ENCODE measurements at places on chromosomes 6 and 20.
A peak's percentile ranks its signal among the peaks of the same experiment; 100 is the strongest.

- peaks cover 22% of the 10 kb centered on the region for H3K4me1 ChIP-seq
- peak; percentile 75 for DNase-seq
- H3K36me3 ChIP-seq = no peaks in the 10 kb centered on the region
- H3K27me3 ChIP-seq = no peaks in the 10 kb centered on the region
These were observed 2.6 kb downstream of the VGLL2 start for GRCh38 chr6:117267766-117268534.

DNA sequence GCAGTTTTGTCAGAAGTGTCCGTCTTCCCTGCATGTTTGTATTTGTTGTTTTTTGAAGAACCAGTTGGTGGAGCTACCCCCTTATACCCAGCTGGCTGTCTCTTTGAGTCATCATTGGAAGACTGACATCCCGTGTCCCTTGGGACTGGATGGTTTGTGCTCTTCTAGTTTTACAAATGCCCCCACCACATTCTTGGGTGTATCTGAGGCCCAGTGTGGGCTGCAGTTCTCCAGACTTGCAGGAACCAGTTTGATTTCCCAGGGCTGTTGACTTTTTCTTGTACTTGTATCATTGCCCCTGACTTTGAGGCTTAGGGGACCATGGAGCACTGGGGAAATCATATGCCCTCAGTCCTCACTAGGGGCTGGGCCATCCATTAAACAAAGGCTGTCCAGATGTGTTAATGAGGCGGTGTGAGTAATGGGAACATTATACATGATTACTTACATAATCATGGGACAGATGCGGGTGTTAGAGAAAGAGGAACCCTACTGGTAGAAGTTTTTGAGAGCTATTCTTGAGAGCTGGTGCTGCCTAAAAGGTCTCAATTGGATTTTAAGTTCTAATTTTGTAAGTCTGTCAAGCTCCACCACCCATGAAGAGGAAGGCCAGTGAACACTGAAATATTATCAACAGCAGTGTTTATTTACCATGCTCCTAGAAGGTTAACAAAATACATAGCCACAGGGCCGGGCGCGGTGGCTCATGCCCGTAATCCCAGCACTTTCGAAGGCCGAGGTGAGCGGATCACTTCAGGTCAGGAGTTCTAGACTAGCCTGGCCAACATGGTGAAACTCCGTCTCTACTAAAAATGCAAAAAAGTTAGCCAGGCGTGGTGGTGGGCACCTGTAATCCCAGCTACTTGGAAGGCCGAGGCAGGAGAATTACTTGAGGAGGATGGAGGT lies 8.5 kb downstream of the JARID2 start:
- no peak overlapping the region for H3K4me3 ChIP-seq
- peak overlapping the region; percentile 98 for H3K27ac ChIP-seq
- peaks cover 68% of the 10 kb centered on the region for H3K4me1 ChIP-seq
- no peaks in the 10 kb centered on the region for H3K36me3 ChIP-seq
- DNase-seq = no peak

- H3K4me1 ChIP-seq = no peaks in the 10 kb centered on the region
- no peaks in the 10 kb centered on the region for H3K36me3 ChIP-seq
- no peak for DNase-seq
- H3K4me3 ChIP-seq = no peak overlapping the region
These were observed 16.6 kb upstream of the HCK start for GRCh38 chr20:32035426-32035779.

DNA sequence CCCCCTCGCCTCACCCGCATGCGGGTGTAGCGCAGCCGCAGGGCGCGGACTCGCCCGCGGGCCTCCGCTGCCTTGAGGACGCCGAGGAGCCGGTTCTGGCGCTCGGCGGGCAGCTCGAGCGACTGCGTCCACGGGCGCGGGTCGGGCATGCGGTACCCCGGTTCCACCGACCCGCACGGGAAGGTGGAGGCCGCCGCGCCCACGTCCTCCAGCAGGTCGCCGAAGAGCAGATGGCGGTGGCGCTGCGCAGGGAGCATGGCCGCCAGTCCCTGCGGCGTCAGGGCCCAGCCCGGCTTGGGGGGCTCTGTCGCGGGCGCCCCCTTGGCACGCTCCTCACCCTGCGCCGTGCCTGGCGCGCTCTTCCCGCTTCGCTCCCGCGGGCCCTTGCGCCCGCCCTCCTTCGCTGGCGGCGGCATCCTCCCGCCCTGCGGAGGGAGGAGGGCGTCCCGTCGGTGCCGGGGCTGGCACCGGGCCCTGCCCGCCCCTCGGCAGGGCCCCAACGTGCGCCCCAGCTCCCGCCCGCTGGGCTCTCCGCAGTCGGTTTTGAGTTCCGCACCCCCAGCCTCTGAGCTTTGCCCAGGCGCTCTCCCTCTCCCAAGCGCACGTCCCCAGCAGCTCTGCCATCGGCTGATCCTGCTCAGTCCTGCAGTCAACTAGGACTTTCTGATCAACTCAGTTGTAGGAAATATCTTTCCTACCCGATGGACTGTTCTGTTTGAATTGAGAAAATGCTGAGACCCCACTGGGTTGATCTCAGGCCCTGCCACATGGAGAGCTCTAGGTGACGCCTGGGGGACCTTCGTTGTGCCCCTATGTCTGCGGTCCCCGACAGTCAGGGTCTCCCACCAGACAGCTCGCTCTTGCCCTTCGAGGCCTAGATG lies at the start of gene LKAAEAR1:
Gene LKAAEAR1, minus strand, starts transcription at position 595 of the 881 bp plus-strand sequence. Its CDS starts 179 bp downstream, at position 416.
- no peak for DNase-seq
- no peak within 1 kb of the TSS for H3K27ac ChIP-seq
- no peaks in the 10 kb centered on the region for H3K27me3 ChIP-seq
- H3K36me3 ChIP-seq = no peaks in the 10 kb centered on the region
- peak within 1 kb of the TSS; percentile 67 for H3K4me3 ChIP-seq
- H3K4me1 ChIP-seq = peaks cover 13% of the 10 kb centered on the region

DNA sequence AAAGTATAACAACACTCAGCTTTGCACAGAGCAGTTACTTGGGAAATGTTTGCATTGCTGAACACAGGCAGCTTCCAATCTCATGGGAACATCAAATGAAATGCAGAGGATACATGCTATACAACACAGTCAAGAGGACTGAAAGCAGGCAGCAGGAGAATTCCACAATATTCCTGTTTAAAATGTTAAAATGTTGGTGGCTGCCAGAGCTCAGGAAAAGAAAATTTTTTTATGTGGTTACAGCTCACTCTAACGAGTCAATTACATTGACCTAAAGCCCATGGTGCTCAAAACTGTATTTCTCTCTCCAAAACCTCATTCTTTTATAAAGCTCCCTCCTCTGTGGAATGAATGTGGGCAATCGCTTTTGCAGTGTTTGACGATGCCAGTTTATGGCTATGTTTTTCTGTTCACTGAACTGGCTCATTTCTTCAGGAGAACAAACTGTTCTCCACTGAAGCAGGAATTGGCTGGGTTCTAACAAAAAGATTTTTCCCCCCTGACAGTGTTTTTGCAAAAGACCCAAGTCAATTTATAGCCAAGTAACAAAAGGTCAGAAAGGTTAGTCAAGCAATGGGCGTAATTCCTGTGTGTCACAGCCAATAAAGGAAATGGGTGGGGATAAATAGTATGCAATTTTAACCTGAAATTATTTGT lies 69.0 kb downstream of the ZHX3 start:
- H3K27me3 ChIP-seq = no peaks in the 10 kb centered on the region
- H3K36me3 ChIP-seq = no peaks in the 10 kb centered on the region
- peak overlapping the region; percentile 72 for H3K27ac ChIP-seq

- no peak for DNase-seq
- no peak overlapping the region for H3K27ac ChIP-seq
- no peaks in the 10 kb centered on the region for H3K4me1 ChIP-seq
- no peak overlapping the region for H3K4me3 ChIP-seq
- no peaks in the 10 kb centered on the region for H3K27me3 ChIP-seq
These were observed 228.8 kb downstream of the HACE1 start for GRCh38 chr6:104630955-104631354.

- no peaks in the 10 kb centered on the region for H3K4me1 ChIP-seq
- no peak for DNase-seq
- H3K27ac ChIP-seq = no peak overlapping the region
- peaks cover 4% of the 10 kb centered on the region for H3K36me3 ChIP-seq
These were observed 55.4 kb upstream of the MOXD1 start for GRCh38 chr6:132456700-132457143.

DNA sequence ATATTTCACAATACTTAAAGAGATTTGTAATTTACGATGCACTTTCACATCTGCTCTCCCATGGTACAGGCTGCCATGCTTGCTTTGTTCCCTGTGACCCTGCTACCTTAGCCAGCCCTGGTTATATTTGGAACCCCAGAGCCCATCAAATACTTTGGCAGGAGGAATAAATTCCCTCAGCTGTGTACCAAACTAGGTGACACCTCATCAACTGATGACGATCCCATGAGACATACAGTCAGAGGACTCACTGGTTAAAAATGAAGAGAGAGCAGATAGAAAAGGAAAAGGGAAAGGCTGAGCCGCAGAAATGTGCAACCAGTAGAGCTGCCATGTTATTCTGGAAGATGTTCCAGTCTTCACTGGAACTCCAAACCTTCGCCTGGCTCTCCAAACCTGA lies 120.0 kb downstream of the SIM1 start:
- H3K4me3 ChIP-seq = no peak overlapping the region
- H3K27ac ChIP-seq = peak overlapping the region; percentile 58
- peaks cover 20% of the 10 kb centered on the region for H3K4me1 ChIP-seq
- H3K27me3 ChIP-seq = no peaks in the 10 kb centered on the region

DNA sequence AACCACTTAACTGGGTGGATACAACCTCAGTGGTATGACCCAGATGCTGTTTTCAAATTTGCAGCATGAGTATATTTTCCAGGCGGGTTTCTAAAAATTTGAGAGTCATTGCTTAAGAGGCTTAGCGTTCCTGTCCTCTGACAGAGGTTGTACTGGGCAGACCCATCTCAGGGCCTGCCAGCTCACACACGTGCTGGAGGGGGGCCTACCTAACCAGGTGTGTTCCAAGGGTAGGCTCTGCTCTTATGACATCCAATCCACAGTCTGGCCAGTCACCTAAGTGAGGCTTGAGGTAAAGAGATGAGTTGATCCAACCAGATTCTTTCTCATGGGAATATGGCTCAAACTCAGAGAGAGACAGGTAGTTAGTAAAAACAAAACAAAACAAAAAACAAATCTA lies 1.3 kb downstream of the LYRM4 start:
- DNase-seq = no peak
- peak overlapping the region; percentile 99 for H3K27ac ChIP-seq
- peak overlapping the region; percentile 85 for H3K4me3 ChIP-seq
- no peaks in the 10 kb centered on the region for H3K27me3 ChIP-seq

DNA sequence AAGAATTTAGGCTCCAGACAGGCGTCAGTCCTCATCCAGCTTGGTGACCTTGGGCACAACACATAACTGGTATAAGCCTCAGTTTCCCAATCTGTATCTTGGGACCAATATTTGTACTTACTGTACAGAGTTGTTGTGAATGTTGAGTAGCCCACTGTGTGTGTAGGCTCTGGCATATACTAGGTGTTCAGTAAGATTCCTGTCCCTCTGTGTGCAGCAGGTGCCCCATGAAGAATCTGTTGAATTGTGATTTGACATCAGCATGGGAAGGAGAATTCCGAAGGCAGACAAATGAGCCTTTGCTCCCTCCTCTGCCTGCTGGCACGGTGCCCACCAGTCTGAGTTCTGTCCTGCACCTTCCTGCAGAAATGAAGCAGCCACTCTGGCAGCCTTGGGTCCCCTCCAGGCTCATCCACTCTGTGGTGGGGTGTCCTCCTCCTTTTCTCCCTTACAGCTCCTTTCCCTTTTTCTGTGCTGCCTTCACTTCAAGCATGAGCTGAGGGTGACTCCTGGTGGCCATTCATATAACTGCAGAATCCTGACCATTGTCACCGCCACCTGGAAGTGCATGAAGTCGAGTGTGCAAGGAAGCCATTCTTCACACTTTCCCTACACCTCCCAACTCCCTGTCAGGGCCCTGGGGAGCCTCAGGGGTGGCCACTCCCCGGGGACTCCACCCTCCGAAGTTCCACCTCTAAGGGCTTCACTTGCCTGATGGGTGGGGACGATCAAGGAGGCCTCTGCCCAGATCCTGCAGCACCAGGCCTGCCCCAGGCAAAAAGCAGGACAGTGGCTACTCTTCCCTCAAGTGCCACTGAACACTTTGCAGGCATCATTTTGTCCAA lies 48.2 kb downstream of the MRPL14 start:
- peak; percentile 76 for DNase-seq
- H3K27ac ChIP-seq = peak overlapping the region; percentile 23
- H3K36me3 ChIP-seq = no peaks in the 10 kb centered on the region
- H3K4me1 ChIP-seq = peaks cover 20% of the 10 kb centered on the region
- H3K27me3 ChIP-seq = no peaks in the 10 kb centered on the region
- no peak overlapping the region for H3K4me3 ChIP-seq

- H3K4me3 ChIP-seq = no peak overlapping the region
- H3K4me1 ChIP-seq = no peaks in the 10 kb centered on the region
- no peaks in the 10 kb centered on the region for H3K36me3 ChIP-seq
- H3K27ac ChIP-seq = no peak overlapping the region
These were observed 323.1 kb upstream of the SLC35B3 start for GRCh38 chr6:8758412-8758811.

GRCh38 chr6:131005439-131006016 lies 57.5 kb downstream of the EPB41L2 start:
- no peaks in the 10 kb centered on the region for H3K27me3 ChIP-seq
- DNase-seq = no peak
- no peak overlapping the region for H3K27ac ChIP-seq
- H3K4me3 ChIP-seq = no peak overlapping the region
- H3K36me3 ChIP-seq = no peaks in the 10 kb centered on the region
- peaks cover 10% of the 10 kb centered on the region for H3K4me1 ChIP-seq

DNA sequence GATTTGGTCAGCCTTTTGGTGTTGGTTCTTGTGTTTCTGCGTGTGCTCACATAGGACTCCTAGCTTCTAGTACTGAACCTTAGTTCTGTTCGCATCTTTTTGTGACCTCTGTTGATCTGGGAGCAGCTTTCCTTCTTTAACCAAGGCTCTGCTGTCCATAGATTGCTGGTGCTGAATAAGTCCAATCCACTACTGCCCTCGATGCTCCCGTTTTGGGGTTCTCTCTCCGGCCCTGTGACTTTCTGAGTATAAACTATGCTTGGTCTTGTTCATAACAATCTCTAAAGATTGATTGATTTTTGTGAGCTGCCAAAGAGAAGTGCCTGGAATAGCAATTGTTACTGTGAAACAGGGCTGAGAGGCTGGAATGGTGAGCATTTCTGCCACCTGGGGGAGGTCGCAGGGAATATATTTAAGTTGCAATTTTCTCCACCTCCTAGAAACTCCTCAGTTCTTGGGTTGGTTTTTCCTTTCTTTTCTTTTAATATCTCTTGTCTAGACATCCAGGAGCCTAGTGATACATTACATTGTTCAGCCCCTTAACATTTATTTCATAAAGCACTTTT lies 422.9 kb upstream of the CHD6 start:
- no peak for DNase-seq
- no peak overlapping the region for H3K27ac ChIP-seq
- H3K4me3 ChIP-seq = no peak overlapping the region
- no peaks in the 10 kb centered on the region for H3K4me1 ChIP-seq
- no peaks in the 10 kb centered on the region for H3K36me3 ChIP-seq

GRCh38 chr6:140711019-140711613 lies 1336.7 kb upstream of the CITED2 start:
- H3K4me1 ChIP-seq = no peaks in the 10 kb centered on the region
- no peak overlapping the region for H3K27ac ChIP-seq
- no peaks in the 10 kb centered on the region for H3K27me3 ChIP-seq
- no peak for DNase-seq
- H3K36me3 ChIP-seq = no peaks in the 10 kb centered on the region

GRCh38 chr6:111626441-111626840 lies 20.8 kb upstream of the TRAF3IP2 start:
- no peaks in the 10 kb centered on the region for H3K27me3 ChIP-seq
- H3K36me3 ChIP-seq = no peaks in the 10 kb centered on the region
- H3K27ac ChIP-seq = peak overlapping the region; percentile 68
- H3K4me1 ChIP-seq = peaks cover 33% of the 10 kb centered on the region
- H3K4me3 ChIP-seq = peak overlapping the region; percentile 55

- no peaks in the 10 kb centered on the region for H3K36me3 ChIP-seq
- no peak overlapping the region for H3K27ac ChIP-seq
- H3K4me3 ChIP-seq = no peak overlapping the region
- DNase-seq = no peak
- H3K27me3 ChIP-seq = no peaks in the 10 kb centered on the region
These were observed 35.9 kb upstream of the IRAK1BP1 start for GRCh38 chr6:78831492-78831891.

Data from psoas muscle (tissue), 8 donors.